ENCODE measurements at places on chromosomes 12 and 14. TPM values are rescaled to one million over a fixed set of nuclear protein-coding genes. Genes with fewer than 3 reads are reported as not detected.
A peak's percentile ranks its signal among the peaks of the same experiment; 100 is the strongest.

Gene RTL1
- not detected for total RNA-seq

Gene M6PR
- 192 TPM for total RNA-seq

Gene SLC7A7
- 2.5 TPM for total RNA-seq

Gene RBP5
- 1.3 TPM for total RNA-seq

Gene PDZRN4
- total RNA-seq = not detected

Gene RNF212B
- total RNA-seq = not detected

DNA sequence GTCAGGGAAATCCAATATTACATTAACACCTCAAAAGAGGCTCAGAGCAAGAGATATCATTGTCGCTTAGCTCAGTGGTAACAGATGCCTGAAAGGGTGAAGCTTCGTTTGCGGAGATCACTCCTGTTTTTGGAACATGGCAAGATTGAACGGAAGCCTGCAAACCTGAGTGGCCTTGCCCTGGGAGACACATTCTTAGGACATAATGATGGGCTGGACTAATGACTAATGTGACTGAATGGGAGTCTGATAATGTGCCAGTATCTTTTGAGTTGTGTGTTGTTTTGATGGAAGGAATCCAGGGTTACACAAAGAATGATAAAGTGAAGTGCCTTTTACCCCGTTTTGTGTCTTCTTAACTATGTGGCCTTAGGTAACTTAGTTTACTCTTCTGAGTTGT, 109.3 kb upstream of the IFNG-AS1 start:
- no peak for DNase-seq

DNA sequence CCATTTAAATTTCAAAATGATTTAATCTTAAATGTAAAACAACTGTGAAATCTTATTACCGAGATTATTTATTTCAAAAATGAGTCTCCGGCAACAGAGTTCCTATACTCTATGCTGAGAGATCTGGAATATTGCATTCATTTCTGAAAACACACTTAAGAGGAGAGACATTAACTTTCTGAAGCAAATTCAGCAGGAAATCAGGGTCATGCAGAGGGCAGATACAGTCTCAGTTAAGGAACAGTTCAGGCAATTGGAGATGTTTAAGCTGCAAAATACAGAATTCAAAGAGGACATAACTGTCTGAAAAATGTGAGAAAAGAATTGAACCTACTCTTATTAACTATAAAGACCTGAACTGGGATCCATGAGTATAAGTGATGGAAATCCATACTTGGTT, 320.7 kb downstream of the PAWR start:
- DNase-seq = no peak

- peak; percentile 73 for DNase-seq
Observed at GRCh38 chr14:105294142-105294597, 6.6 kb downstream of the BRF1 start.

- DNase-seq = no peak
Observed at GRCh38 chr14:54213536-54213935, 183.3 kb upstream of the CDKN3 start.

DNA sequence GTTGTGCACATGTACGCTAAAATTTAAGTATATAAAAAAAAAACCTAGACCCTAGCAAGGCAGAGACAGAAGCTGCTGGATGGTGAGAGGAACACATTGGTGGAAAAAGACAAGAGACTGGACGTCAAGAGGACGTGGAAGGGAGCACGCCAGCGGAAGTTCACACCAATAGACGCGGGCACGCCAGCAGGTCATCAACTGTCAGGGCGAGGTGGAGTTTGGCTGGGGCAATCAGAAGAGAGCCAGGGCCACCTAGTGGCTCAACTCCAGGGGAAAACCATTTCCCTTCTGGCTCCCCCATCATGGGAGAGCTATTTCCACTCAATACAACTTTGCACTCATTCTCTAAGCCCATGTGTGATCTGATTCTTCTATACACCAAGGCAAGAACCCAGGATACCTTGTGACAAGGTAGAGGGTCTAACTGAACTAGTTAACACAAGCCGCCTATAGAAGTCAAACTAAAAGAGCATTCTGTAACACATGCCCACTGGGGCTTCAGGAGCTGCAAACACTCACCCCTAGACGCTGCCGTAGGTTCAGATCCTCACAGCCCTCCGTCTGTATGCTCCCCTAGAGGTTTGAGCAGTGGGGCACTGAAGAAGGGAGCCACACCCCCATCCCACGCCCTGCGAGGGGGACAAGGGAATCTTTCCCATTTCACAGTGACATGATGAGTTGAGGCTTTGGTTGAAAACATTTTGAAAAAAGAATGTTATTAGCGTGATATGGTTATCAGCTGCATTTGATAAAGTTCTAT, 702.7 kb downstream of the TMTC2 start:
- DNase-seq = no peak

DNA sequence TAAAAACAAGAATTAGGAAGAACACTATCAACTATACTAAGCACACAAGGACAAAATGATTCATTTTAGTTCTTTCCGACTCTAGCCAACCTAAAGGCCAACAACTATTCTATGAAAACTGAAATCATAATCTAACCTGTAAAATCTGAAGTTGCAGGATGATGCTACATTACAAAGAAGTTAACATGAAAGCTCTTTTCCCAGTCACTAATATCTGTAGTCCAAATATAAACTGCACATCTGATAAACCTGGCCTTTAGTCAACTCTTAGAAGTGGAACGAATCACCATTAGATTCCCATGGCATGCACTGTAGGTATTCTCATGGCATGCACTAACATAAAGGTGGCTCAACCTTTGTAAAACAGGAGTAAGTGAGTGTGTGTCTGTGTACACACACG, 41.7 kb downstream of the BLTP3B start:
- no peak for DNase-seq

DNA sequence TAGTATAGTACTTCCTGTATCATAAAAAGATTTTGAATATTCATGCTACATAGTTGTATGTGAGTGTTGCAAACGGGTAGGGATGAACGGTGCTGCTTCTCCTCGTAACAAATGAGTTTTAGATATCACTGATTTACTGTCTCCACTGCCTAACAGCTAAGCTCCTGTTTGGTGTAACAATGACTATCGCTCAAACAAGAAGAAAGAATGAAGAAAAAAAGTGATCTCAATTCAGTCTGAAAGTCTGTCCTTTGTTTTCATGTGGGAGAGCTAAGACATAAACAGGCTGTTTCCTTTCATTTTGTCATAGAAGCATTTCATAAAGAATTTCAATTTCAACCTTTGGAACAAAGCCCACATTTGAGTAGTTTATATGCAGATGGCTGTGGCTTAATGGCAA, 26.1 kb upstream of the RTRAF start:
- no peak for DNase-seq

- no peak for DNase-seq
Observed at GRCh38 chr12:126093908-126094307, 1028.7 kb downstream of the AACS start.

DNA sequence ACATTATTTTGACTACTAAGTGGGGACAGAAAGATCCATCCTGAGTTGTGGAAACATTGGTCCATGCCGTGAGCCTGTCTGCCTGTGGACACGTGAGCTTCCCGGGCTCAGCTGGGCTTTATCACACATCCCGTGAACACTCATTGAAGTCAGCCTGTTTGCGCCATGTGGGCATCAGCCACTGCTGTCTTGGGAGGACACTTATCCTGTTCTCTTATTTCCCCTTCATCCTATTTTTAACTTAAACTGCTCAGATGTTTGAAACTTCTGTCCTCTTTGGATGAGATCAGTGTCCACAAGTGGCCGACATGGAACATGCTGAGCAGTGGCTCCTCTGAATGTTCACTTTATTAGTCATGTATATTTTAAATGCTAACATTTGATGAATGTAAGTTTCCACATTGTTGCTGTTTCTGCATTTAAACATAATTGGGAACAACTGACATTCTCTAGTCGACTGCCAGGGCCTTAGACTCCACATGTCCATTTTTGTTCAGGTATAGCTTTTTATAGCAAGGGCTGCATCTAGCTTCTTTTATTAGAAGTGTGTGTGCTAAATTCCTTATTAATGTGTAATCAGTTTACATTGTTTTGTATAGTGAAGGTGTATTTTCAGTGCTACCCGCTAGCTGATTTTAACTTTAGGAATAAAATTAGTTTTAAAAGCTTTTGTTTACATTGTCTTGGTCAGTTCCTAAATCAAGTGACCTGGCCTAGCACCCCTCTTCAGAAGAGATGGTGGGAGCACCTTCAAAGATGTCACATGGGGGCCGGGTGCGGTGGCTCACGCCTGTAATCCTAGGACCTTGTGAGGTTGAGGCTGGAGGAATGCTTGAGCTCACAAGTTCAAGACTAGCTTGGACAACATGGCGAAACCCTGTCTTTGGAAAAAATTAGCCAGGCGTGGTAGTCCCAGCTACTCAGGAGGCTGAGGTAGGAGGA, 24.0 kb downstream of the RNF34 start:
- no peak for DNase-seq

DNA sequence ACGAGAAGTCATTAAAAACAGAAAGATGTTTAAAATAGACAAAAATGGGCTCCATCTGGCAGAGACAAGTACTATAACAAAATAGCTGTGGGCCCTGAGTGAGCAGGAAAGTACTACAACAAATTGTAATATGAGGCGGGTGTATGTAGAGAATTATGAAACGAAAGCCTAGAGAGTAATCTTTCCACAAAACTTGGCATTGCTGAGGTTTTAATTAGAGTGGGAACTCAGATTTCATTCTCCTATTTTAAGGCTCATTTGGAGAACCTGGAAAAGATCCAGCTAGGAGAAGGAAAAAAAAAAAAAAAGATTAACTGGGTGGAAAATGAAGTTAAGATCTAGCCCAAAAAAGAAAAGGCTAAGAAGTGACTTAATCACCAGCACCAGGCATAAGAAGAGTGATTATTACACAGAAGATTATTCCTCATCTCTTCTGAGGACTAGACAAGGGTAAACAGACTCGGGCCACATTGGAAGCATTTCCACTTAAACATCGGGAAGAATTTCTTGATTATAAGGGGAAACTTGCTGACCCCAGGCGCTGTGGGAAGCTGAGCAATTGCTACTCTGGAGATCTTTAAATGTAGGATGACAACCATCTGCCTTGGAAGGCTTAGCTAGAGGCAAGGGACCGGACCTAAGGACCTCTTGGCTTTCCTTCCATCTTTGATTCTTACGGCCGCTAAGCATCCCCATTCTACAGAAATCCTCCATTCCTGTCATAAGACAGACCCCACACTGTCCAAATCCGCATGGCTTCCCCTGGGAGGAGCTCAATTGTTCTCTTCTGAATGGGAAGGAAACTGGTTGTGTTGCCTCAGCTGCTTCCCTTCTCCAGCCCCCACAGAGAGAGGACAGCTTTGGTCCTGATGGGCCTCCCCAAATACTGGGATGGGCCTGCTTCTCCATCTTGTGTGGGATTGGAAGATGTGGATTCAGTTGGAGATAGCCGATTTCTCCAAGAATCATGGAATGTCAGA, 40.6 kb downstream of the IGF1 start:
- no peak for DNase-seq

DNA sequence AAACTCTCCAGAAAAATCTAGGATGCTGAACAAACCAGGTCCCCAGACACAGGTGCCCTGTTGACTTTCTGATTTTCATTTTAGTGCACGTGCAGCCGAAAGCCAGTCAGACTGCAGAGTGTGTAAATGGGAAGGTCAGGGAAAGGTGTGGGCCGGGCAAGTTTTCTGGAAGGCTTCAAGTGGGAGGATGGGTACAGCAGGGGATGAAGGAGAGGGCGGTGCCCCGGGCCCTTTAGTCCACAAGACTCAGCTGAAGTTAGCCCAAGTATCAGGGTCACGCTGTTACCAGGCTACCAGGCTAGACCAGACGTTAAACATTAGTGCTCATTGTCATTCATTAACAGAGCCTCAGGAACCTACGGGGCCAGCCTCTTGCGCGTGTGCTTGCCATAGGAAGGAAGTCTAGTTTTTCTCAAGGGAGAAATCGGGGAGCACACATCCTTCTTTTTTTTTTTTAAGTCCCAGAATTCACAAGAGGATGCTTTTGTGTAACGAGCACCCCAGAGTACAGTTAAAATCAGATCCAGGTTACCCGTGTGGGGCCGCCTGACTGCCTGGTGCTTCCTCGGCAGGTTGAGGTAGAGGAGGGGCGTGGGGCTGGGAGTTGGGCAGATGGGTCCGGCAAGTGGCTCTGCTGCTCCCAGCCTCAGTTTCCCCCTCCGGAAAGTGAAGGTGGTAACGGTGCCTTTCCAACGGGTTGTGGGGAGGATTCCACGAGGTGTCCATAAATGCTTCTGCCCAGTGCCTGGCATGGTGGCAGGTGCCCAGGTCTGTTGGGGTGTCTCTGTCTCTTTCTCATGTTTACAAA, 19.1 kb downstream of the BCL7A start:
- DNase-seq = no peak

- DNase-seq = no peak
Observed at GRCh38 chr12:1853716-1854115, 33.4 kb downstream of the LRTM2 start.

DNA sequence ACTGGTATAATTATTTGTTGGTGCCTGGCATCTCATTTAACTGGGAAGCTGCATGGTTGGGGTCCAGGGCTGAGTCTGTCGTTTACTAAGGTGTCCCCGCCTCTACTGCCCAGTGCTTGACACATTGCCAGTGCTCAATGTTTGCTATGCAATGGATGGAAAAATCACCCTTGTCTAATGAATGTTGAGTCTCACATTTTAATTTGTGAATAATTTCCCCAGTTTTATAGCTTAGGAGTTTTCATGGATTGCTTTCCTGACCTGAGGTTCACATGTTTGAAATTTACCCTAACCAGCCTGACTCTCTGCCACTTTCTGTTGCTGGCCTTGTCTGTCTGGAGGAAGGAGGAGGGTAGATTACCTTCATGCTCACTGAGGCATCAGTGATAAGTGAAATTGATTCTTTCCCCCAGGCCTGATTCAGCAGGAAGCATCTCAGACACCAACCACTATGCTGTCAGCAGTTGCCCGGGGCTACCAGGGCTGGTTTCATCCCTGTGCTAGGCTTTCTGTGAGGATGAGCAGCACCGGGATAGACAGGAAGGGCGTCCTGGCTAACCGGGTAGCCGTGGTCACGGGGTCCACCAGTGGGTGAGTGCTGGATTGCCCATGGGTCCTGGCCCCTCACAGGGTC, 2.4 kb downstream of the DHRS2 start:
- DNase-seq = no peak

DNA sequence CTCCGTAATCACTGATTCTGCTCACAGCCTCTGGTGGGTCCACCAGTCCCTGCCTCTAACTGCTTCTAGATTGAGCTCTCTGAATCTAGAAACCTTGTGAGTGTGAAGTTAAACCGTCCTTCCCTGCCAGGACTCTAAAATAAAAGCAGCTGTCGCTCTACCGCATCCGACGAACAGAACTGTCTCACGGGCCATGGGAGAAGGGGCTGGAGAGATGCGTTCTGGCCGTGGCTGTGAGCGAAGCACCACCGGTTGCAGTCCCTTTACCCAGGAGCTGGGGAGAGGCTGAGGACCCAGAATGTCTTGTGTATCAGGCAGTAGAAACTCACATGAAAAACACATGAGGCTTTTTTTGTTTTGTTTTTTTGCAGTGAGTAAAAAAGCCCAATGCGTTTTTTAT, 159.6 kb downstream of the PIWIL1 start:
- DNase-seq = no peak

DNA sequence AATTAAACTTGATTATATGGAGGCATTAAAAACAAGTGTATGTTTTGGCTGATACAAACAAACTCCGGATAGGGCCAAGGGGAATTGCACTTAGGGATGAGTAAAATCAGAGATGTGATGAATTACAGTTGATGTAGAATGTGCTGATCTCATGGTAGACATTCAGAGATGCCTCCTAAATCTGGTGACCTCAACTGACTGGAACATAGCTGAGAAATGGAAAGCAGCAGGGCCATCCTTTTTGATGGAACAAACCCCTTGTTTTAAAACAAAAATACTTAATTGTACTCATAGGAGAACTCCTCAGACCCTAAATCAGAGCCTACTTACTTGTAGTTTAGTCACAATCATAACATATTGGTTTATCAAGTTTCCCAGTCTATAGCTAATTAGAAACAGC, 122.8 kb downstream of the C12orf75 start:
- no peak for DNase-seq

- no peak for DNase-seq
Observed at GRCh38 chr12:78198896-78199295, 368.2 kb downstream of the NAV3 start.

Measured in activated naive CD8-positive, alpha-beta T cell treated with anti-CD3 and anti-CD28 coated beads, Interleukin-2, amount 10 ng/mL, durations not matched to agents 7 days and 5 days (primary cell).